Kasumi-1 (cell line): ENCODE measurements at places on chromosomes 7 and 10.

DNA sequence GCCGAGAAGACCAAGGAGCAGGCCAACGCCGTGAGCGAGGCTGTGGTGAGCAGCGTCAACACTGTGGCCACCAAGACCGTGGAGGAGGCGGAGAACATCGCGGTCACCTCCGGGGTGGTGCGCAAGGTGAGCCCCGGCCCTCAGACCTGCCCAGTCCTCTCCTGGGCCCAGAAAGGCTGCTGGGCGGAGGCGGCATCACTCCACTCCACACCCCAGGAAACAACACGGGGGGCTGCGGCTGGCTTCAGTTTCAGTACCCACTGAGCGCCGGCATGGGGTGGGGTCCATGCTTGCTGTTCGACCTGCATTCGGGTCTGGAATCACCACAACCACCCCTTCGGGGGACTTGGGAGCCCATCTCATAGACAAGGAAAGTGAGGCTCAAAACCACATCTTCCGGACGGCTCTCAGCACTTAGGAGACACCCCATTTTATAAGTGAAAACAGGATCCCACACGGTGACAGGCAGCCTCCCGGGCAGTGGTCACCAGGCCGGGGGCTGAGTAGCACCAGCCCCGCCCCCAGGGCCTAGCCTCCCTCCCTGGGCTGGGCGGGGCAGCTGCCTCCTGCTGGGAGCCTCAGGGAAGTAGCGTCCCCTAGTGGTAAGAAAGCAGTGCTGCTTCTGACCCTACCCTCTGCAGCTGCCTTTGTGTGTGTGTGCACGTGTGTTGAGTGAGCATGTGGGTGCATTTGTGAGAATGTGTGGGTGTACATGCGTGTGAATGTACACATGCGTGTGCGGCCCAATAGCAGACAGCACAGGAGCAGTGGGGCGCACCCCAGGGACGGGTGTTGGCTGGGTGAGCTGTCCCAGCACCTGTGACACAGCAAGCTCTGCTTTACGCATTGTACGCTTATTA lies 1.8 kb downstream of the SNCG start:
- peak; percentile 87 for DNase-seq

DNA sequence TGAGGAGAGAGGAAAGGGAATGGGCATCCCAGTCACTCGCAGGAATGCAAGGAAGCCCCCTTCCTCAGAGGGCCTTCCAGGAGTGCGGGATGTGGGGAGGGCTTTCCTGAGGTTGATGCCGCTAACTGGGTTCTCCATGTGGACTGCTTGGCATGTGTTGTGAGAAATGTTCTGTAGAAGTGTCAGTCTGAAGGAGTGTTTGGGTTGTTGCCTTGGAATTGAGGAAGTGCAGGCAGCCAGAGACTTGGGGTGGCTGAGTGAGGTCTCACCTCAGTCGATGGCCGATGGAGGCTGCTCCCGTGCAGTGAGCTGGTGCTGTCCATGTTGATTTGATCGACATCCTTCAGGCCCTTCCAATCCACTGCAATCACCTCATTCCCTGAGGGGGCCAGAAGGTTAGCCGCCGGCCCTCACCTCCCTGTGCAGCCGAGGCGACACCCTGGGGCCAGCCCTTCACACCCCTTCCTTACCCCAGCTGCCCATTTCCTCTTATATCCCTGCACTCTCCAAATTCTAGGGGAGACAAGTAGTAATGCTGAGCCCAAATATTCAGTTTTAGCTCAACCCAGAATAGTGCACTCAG lies 2.7 kb downstream of the FAM131B start:
- DNase-seq = no peak

DNA sequence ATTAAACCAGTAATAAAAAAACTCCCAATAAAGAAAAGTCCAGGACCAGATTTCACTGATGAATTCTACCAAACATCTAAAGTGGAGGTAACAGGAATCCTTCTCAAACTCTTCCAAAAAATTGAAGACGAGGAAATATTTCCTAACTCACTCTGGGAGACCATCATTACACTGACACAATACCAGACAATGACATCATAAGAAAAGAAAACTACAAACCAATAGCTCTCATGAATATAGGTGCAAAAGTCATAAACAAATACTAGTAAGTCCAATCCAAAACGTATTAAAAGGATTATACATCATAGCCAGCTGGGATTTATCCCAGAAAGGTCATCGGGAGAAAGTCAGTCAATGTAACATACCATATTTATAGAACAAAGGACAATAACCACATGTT lies 94.0 kb upstream of the RAB18 start:
- DNase-seq = no peak

DNA sequence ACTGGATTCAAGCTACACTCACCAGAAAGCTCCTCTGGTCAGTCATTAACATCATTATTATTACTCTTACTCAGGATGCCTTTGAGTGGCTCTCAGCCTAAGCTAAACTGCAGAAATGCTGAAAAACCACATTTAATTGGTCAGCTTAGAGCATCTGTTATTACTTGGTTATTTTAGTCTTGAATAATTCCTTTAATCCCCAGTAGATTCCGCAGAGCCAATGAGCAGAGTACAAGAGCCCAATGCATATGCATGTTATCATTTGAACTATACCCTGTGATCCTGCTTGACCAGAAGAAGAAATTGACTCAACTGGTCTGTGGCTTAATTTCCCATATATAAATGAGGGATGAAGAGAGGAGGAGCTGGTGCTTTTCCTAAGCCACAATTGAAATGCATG lies 417.6 kb upstream of the C7orf33 start:
- DNase-seq = no peak

- no peak for DNase-seq
These were observed 115.8 kb upstream of the SORCS1 start for GRCh38 chr10:107280293-107280692.

DNA sequence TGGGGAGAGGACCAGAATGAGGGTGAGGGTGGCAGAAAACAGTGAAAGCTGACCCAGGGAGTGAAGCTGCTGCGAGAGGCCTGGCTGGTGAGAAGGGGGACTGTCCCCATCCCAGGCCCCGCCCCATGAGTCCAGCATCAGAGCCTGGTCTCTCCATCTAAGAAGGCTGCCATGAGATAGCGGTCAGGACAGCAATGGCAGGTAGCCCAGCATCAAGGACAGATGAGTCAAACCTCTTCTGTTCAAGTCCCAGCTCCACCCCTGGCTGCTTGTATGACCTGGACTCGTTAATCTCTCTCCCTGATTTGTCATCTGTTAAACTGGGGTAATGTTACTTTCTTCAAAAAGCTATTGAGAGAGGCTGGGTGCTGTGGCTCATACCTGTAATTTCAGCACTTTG lies 22.2 kb downstream of the GPNMB start:
- no peak for DNase-seq

DNA sequence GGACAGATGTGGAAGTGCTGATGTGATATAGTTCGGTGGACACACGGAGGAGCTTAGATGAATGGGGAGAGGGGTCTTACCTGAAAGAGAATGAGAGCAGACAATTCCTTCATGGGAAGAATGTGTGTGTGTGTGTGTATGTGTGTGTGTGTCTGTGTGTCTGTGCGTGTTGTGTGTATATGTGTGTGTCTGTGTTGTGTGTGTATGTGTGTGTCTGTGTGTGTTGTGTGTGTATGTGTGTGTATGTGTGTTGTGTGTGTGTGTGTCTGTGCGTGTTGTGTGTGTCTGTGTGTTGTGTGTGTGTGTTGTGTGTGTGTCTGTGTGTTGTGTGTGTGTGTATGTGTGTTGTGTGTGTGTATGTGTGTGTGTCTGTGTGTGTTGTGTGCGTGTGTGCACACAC lies 104.2 kb downstream of the FAM204A start:
- DNase-seq = no peak

- DNase-seq = no peak
These were observed 110.3 kb downstream of the LRRC4 start for GRCh38 chr7:127920787-127921438.

DNA sequence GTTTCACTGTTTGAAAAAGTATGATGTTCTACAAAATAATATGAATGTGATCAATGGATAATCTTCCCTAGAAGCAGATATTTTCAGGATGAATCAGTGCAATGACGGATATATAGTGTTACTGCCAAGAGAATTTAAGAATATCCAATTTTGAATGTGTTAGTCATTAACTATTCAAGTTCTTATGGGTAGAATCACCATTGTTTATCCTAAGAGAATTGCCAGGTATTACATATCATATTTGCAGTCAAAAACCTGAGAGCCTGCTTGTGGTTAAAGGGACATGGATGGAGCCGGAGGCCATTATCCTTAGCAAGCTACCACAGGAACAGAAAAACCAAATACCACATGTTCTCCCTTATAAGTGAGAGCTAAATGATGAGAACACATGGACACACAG lies 26.9 kb downstream of the AHR start:
- no peak for DNase-seq

- DNase-seq = no peak
These were observed 33.6 kb downstream of the WIPF3 start for GRCh38 chr7:29839921-29840320.

DNA sequence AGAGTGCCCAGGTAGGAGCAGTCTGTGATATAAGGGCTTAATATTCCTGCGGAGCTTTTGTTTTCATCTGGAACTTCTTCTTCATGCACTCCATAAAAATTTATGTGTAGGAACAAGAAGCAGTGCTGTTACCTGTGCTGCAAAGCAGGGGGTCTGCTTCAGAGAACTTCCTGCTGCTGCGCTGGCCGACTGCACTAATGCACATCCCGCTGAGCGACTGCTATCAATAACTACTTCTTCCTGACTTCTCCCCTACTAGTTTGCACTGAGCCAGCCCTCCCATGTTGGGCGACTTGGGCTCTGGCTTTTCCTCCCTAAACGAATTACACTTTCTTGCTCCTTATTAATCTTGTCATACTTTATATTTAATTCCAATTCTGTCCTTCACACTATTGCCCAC lies 150.3 kb downstream of the NEBL start:
- no peak for DNase-seq

GRCh38 chr10:116633216-116633600 lies 12.5 kb downstream of the PNLIPRP2 start:
- DNase-seq = no peak

- no peak for DNase-seq
These were observed 32.8 kb downstream of the KCNH2 start for GRCh38 chr7:150945171-150945852.

- DNase-seq = no peak
These were observed 116.1 kb downstream of the FAM53B start for GRCh38 chr10:124627866-124628675.

GRCh38 chr7:47712416-47712815 lies 130.5 kb upstream of the TNS3 start:
- no peak for DNase-seq

DNA sequence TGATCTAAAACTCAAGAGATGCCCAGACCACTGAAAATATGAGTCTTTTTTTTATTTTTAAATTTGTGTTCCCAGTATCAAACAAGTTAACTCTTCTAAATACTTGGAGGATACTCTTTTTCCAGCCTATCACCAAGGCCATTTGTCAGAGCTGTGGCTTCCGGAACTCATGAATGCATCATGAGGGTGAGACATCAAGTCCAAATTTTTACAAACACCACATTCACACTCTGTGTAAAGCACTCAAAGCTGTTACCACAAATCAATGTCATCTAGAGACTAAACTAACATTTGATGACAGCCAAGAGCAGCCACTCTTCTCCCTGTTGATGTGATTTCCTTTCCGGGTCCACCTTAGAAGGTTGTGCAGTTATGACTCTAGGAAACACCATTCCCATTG lies 43.8 kb upstream of the ARID5B start:
- no peak for DNase-seq

DNA sequence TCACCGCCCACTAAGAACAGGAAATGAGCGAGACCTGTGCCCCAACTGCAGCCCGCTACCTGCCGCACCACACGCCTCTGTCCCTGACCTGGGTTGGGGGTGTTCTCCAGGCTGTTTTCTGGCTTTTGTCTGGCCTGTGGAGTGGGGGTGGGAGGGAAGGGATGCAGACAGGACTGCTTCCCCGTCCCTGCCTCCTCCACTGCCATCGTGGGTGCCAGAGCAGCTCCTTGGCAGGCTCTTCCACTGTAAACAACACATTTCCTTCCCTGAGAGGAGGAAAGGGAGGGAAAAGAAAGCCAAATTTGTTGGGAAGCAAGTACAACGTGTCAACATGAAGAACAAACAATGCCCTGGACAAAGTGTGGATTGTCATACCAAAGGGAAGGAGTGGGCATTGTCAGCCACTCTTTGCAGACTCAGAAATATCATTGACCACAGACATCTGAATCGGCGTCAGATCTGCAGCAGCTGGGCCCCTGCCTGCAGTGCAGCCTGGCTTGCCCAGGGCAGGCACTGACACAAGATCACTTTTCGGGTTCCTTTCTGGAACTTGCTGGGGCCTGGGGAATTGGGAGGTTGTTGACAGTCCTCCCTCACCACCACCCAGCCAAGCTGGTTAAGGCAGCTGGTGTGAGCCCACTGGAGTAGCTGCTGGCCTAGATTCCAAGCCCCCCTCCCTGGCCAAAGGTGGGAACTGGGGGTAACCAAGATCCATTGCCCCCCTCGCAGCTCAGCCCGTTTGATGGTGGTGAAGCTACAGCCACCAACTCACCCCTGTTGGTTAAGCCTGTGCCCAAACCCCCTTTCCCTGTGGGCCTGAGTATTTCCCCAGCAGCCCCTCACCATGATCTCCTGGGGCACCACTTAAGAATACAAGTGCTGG lies 22.6 kb upstream of the TRIM8 start:
- DNase-seq = no peak

DNA sequence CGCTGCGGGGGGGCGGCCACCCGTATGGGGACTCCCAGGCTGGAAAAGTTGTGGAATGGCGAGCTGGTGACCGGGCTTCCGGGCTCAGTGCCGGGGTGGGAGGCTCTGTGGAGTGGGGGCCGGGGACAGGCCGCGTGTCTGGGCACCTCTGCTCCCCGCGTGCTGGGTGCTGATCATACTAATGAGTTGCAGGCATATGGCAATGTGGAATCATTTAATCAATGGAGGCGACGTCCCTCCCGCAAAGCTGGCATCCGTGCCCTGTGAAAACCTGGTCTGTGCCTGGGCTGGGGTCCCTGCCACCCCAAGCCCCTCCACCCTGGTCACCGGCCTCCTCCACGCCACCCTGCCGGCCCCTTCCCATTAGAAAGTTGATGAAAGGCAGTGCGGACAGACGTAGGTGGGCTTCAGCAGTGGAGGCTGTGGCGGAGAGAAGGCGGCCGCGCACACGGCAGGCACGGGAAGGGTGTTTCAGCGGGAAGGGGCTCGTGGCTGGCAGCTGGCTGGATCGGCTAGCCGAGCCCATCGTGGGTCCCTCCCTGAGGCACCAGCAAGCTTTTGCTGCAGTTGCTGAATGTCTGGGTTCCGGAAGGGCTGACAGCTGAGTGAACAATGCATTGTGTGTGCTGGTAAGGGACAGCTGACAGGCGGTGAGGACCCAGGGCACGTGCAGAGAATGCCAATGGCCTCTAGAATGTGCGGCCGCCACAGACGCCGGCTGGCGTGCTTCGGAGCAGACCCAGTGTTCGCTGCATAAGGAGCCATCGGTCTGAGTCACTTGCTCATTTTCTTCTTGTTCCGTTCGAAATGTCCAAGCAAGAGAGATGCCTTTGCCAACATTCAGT lies 1.5 kb downstream of the ADGRA1 start:
- no peak for DNase-seq

GRCh38 chr10:5469353-5470061 lies 29.9 kb downstream of the CALML5 start:
- no peak for DNase-seq
